ENCODE measurements at places on chromosomes 4 and X.

DNA sequence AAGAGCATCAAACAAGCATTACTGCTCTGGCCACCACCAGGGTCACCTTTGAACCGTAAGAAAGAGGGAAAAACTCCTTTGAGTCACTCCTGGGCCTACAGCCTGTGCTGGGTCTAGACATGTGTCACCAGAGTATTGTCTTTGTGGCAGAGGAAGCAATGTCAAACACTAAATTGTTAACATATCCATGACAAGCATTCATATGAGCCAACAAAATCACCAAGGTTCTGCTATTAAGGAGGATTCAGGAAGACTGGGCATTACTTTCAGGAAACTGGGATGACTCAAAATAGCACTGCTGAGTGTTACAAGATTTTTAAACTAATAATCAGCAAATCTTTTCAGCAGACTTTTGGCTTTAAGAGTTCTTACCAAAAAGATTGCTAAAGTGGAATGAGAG, 28.1 kb downstream of the LGI2 start:
- DNase-seq, result peak; percentile 70

DNA sequence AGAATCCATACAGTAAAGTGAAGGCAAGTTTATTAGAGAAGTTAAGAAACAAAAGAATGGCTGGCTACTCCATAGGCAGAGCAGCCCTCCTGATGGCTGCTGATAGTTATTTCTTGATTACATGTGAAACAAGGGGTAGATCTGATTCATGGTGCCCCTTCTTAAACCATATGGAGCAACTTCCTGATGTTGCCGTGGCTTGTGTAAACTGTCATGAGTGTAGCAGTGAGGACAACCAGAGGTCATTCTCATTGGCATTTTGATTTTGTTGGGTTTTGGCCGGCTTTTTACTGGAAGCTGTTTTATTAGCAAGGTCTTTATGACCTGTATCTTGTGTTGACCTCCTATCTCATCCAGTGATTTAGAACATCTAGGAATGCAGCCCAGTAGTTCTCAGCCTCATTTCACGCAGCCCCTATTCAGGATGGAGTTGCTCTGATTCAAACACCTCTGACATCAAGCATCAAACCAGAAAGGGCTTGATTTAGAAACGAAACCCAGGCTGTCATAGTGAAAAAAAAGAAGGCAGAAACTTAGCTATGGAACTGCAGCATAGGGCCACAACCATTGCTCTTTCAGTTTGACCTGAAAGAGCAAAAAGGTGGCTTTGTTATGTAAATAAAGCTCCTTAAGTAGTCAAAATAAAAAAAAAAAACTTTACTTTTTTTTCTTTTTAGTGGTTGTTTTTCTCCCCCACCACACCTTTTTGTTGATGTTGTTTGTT, 37.8 kb downstream of the SPCS3 start:
- DNase-seq, result no peak

DNA sequence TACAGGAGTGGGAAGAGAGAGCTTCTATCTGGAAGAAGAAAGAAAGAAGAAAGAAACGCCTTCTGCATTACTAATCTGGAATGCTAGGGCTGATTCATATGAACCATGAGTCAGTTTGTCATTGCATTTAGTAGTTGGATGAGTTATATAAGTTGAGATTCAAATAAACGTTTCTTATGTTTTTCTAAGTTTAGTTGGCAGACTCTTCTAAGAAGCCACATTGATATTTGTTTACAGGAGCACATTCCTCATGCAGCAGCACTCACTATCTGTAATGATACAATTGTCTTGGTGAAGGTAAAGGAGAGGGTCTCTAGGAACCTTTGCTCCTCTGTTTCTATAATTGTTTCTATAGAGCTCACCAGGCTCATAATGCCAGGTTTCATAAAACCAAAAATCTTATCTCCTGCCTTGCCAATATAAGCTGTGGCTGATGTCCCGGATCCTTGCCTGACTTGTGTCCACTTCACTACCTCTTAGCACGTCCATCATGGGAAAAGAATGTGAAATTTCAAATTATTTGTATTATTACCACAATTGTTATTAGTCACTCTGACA, 39.5 kb downstream of the HOPX start:
- peak; percentile 49 for DNase-seq

DNA sequence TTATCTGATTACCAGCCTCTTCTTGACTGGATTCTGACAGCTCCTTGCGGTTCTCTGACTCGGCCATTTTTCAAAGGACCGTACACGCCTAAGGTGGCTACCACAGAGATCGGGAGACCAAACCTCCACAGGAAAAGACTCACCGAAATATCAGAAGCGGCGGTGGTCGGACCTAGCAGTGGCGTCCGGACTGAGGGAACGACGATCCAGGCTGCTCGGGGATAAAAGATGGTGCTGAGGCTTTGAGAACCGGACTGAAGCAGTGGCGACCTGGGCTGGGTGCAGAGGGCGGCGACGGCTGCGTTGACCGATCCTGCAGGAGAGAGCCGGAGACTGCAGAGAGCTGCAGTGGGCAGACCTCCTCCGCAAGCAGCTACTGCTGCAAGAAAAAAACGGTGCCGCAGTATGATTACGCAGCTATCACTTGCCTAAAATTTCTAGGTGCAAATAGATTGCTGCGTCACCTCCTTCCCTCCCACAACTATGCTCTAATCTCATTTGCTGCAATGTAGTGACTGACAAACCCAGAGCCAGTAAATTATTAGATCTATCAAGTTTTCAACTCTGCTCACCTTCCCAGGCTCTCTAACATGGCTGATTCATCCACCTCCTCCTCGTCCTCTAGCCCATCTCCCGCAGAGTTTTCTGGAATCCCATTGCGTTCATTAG, at the start of gene NAP1L2:
TSS of gene NAP1L2 (minus strand) at position 426 of the 669 bp plus-strand sequence. CDS start at position 67, 359 bp downstream.
- no peak for DNase-seq

DNA sequence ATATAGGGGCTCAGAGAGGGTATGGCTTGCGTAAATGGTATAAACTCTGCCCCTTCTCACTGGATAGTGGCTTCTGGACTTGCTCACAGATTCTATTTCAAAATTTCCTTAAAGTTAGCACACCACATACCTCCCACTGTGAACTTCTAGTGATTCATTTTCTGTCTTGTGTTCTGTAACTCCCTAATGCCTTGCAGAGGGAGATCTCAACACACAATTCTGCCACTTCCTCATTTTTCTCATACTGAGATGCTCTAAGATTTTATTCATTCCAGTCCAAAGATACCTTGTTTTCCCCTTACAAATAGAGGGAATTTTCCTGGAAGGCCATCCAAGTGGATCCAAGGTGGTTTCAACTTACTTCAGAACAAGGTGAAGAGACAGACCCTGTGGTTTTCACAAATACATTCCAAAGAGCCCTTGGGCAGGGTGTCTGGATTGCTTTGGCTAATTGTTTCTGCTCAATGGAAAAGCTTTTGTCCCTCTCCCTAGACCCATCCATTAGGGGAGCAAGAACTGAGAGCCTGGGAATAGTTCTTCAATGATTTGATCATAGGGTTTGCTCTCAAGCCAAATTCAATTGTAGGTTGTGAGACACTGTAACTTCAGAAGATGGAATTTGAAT, 52.1 kb upstream of the CAPN6 start:
- no peak for DNase-seq

DNA sequence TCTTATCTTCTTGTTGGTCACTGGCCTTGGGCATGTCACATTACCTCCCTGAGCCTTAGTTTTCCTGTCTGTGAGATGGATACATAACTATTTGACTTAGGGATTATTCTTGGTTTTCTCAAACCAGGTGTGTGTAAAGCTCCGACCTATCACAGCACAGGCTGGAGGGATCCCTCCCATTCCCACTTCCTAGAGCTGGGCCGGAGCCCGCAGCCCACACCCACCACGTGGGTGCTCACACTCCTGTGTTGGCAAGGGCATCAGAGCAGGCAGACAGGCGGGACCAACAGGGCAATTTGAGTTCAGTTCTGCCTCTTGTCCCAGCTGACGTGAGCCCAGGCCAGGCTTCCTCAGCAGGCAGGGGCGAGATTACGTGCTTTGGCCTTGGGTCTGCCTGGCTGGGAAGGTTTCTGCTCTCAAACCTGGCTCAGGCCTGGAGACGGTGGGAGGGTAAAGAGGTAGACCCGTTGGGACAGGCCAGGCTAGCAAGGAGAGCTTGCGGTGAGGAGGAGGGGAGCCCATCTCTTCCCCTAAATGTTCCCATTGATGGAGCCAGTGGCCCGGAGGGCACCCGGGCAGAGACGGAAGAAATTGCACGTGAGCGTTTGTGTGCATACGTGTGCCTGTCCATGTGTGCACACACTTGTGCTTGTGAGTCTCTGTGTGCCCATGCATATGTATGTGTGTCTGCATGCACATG, 734 bp upstream of the SH3TC1 start:
- no peak for DNase-seq

GRCh38 chr4:185598846-185599552, 63.7 kb upstream of the PDLIM3 start:
- DNase-seq, result no peak

- no peak for DNase-seq
Measured at GRCh38 chr4:109499513-109499912, 60.5 kb upstream of the MCUB start.

- DNase-seq, result no peak
Measured at GRCh38 chrX:124910611-124911010, 409.1 kb upstream of the TEX13C start.

All from suppressor macrophage treated with lipopolysaccharide for 1 hour (primary cell).